ENCODE measurements at places on chromosomes 16 and 17.
A peak's percentile ranks its signal among the peaks of the same experiment; 100 is the strongest.

GRCh38 chr17:29136998-29137730, 43.0 kb downstream of the MYO18A start:
- H3K27ac ChIP-seq, result peak overlapping the region; percentile 91
- DNase-seq, result no peak
- H3K27me3 ChIP-seq, result no peaks in the 10 kb centered on the region
- H3K36me3 ChIP-seq, result no peaks in the 10 kb centered on the region
- peaks cover 72% of the 10 kb centered on the region for H3K4me1 ChIP-seq

DNA sequence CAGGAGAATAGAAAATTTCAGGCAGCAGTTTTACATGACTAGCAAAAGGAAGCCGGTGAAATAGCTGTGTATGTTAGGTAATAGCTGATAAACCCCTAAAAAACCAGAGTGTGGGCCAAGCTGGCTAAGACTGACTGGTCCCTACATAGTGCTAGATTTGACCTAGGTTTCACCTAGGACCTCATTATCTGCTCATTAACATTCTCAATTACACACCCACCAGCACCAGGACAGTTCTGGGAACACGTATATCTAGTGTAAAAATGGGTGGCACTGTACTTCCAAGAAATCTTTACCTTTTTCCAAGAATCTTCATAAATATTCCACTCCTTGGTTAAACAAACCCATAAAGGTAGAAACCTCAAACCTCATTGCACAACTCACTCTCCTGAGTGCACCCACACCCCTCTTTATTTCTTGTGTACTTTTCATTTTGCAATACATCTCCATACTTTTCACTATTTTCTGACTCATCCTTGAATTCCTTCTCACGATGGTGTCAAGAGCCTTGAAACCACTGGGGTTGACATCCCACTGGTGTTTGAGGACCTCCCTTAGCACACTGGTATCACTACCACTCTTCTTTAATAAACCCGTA, 262.7 kb upstream of the KCNJ16 start:
- H3K4me1 ChIP-seq, result no peaks in the 10 kb centered on the region
- H3K4me3 ChIP-seq, result no peak overlapping the region
- no peak for DNase-seq

DNA sequence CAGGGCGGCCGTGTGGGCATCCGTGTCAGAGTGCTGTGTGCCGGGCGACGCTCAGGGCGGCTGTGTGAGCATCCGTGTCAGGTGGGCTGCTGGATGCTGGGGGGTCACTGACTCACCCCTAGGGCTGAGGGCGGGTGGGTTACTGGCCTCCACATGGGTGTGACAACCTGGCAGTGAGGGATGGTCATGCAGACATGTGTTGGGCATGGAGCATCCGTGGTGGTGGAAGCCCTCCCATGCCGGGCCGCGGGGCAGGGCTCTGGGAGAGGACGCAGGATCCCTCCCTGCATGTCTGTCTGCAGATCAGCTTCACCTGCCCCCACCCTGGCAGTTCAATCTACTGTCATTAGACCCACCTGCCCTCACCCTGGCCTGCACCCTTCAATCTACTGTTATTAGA, 56.3 kb downstream of the METRNL start:
- no peak overlapping the region for H3K27ac ChIP-seq
- no peak overlapping the region for H3K4me3 ChIP-seq
- no peaks in the 10 kb centered on the region for H3K36me3 ChIP-seq
- DNase-seq, result no peak
- no peaks in the 10 kb centered on the region for H3K4me1 ChIP-seq
- peaks cover 1% of the 10 kb centered on the region for H3K27me3 ChIP-seq

- no peak for DNase-seq
- H3K4me3 ChIP-seq, result no peak overlapping the region
- H3K36me3 ChIP-seq, result peaks cover 71% of the 10 kb centered on the region
- H3K27ac ChIP-seq, result no peak overlapping the region
- H3K4me1 ChIP-seq, result peaks cover 7% of the 10 kb centered on the region
Observed at GRCh38 chr17:8142158-8142886, 9.9 kb downstream of the PER1 start.

DNA sequence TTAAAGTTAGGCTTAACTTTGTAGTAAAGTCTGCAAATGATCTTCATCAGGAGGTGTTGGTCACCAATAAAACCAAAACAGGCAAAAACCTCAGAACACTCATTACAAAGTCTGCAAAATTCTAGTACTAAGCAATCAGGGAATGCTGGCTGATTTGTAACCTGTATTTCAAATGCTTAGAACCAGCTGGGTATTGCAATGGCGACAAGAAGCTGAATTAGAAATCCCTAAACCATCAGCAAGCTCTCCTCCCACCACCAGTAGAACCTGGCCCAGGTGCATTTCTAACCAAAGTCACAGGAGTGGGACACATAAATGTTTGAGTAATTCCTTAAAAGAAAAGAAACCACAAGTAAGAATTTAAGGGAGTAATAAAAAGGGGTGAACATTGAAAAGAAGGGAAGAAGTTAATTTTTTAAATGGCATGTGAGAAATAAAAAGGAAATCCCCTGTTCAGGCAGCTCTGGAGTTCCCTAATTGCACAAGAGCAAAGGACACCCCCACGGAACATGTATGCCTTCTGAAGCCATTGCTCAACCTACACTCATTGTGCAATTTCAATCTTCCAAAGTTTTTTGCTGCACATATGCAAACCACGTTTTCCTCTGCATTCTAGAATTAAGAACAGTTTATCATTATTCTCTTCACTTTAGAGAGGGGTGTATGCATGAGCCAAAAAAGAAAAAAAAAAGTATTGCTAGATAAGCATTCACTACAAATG, 102.9 kb downstream of the HIC1 start:
- peaks cover 5% of the 10 kb centered on the region for H3K36me3 ChIP-seq
- no peak overlapping the region for H3K4me3 ChIP-seq
- no peaks in the 10 kb centered on the region for H3K27me3 ChIP-seq
- H3K27ac ChIP-seq, result peak overlapping the region; percentile 29
- H3K4me1 ChIP-seq, result no peaks in the 10 kb centered on the region

- H3K36me3 ChIP-seq, result no peaks in the 10 kb centered on the region
- DNase-seq, result no peak
- peaks cover 40% of the 10 kb centered on the region for H3K27me3 ChIP-seq
- no peak overlapping the region for H3K27ac ChIP-seq
- no peaks in the 10 kb centered on the region for H3K4me1 ChIP-seq
Observed at GRCh38 chr17:45688820-45689219, 95.3 kb upstream of the CRHR1 start.

DNA sequence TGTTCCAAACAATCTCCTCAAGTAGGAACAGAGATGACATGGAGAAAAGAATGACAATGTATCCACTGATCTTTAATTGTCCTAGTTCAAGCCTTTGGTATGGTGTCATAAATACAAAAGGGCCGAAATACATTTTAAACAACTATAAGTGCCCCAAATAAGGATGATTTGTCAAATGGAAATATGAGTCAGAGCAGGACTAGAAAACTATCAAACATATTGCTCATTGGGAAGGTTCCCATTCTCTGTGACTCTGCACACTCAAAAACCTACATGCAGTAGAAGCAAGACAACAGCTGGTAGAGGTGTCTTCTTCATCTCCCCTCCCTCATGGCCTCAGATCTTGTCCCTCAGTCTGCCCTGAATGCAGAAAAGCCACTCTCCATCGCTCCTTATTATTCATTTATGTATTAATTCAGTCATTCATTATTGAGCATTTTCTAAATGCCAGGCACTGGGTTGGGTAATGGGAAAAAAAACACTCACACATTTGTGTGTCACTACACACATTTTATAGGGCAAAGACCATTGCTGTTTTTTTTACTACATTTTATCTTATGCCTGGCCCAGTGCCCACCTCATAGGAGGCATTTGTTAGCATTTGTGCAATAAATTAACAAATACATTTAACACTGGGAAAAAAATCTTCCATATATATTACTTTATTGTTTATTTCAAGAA, 10.1 kb downstream of the CA10 start:
- no peaks in the 10 kb centered on the region for H3K27me3 ChIP-seq
- H3K36me3 ChIP-seq, result no peaks in the 10 kb centered on the region
- no peak for DNase-seq
- H3K4me3 ChIP-seq, result no peak overlapping the region
- no peaks in the 10 kb centered on the region for H3K4me1 ChIP-seq

DNA sequence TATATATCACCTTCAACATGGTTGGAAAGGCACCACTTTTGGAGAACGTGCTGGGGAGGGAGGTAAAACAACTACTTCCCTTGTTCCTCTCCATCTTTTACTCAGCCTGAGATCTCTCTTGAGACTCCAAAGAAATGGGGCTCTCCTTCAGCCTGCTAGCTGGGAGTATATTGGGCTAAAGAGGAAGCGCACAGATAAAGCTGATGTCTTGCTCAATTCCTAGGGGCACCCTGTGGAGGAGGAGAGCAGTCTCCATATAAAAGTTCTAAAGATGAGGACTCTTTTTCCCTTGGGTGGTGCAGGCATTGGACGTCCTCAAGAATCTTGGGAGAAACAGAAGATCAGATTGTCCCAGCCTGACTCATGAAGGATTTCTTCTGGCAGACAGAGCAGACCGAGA, 4.6 kb upstream of the ETV4 start:
- H3K4me1 ChIP-seq, result peaks cover 13% of the 10 kb centered on the region
- H3K27me3 ChIP-seq, result peaks cover 39% of the 10 kb centered on the region
- no peaks in the 10 kb centered on the region for H3K36me3 ChIP-seq
- no peak overlapping the region for H3K4me3 ChIP-seq

DNA sequence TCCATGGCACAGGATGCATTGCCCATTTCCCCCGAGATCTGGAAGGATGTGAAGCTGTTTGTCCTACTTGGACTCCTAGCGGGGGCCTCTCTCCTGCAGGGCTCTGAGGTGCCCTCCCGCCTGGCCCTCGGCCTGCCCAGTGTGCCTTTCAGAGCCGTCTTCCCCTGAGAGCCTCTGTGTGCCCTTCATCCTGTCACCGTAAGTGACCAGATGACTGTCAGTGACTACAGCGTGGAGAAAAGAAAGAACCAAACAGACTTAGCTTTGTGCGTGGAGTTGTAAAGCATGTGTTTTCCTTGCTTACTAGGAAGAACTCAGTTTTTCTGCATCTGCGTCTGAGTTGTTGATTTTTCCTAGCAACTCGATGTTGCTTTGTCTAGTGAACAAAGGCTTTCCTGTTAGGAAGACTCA, 56.1 kb downstream of the BANP start:
- no peaks in the 10 kb centered on the region for H3K27me3 ChIP-seq
- DNase-seq, result no peak

GRCh38 chr17:75430159-75430974, 24.9 kb upstream of the GRB2 start:
- H3K36me3 ChIP-seq, result no peaks in the 10 kb centered on the region
- H3K27ac ChIP-seq, result no peak overlapping the region
- peaks cover 18% of the 10 kb centered on the region for H3K4me1 ChIP-seq
- H3K4me3 ChIP-seq, result no peak overlapping the region
- DNase-seq, result no peak
- H3K27me3 ChIP-seq, result peaks cover 5% of the 10 kb centered on the region

- H3K27me3 ChIP-seq, result peaks cover 33% of the 10 kb centered on the region
- H3K36me3 ChIP-seq, result peaks cover 4% of the 10 kb centered on the region
- no peak for DNase-seq
- peaks cover 28% of the 10 kb centered on the region for H3K4me1 ChIP-seq
Observed at GRCh38 chr16:53515259-53515658, 12.2 kb upstream of the AKTIP start.

DNA sequence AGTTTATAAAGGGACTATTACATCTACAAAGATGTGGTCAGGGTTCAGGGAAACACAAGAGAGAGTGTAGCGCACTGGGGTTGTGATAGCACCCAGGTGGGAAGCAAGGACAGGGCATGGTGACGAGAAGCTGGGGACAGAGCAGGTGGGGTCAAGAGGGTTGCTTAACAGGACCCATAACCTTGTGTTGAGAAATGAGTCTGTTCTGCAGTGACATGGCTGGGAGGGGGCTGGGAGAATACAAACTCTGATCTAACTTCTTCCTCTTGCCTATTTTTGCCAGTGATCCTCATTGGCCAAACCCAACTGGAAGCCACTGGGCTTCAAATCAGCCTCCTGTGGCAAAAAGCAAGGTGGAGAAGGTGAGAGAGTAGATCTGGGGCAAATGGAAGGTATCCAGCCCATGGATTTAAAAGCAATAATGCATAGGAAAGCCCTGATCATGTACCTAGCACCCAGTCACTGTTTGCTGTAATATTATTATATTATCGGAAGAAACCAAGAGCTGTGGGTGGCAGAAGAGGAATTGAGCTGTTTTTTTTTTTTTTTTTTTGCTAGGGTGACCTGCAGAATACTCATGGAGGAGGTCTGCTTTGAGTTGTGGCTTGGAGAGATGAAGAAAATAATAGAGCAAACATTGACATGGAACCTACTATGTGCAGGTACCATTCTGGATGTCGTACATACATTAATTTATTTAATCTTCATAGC, 76.9 kb upstream of the ZFHX3 start:
- H3K27ac ChIP-seq, result no peak overlapping the region
- no peak for DNase-seq
- H3K4me1 ChIP-seq, result peaks cover 17% of the 10 kb centered on the region
- H3K36me3 ChIP-seq, result no peaks in the 10 kb centered on the region
- no peaks in the 10 kb centered on the region for H3K27me3 ChIP-seq
